CD4-positive, alpha-beta T cell treated with Interleukin-17A for 1 hour (primary cell): ENCODE measurements at places on chromosomes 5 and 9.

DNA sequence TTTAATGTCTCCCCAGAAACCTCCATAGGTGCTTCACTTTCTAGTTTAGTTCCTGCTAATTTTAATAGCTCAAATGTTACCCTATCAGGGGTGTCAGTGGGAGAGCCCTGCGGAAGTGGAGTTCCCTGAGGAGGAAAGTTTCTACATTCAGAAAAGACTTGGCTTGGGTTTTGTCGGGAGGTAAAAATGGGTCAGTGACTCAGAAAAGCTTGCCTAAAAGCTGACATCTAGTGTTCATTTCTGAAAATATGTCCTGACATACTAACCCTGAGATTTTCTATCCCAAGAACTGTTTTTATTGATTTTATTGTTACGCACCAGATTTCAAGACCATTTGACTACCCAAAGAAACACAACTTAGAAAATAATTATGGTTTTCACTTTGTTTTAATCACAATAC, 40.9 kb upstream of the GLDC start:
- peak; percentile 11 for DNase-seq

DNA sequence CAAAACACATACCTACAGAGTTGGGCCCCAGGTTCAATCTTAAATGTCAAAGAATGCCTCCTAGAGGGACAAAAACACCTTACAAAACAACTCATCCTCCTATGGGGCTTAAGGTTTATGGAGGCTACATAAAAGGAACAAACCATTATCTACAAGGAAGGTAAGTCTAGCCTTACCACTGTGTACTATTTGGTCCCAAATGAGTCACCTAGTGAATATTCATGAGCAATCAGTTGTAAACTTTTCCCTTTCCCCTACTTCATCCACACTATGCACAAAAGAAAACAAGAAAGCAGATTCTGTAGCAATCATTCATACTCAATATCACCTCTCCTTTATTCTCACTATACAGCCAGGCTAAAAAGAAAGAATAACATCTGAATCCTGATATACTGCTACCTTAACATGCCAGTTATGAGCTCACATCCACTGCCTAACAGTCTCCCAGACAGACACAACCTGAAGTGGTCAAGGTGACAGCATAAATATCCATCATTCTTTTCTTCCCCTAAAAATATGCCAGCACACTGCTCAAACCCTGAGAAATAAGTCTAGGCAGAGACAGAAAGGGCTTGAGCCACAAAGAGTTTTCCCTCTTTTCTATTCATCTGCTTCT, 6.2 kb downstream of the OXCT1 start:
- no peak for DNase-seq

DNA sequence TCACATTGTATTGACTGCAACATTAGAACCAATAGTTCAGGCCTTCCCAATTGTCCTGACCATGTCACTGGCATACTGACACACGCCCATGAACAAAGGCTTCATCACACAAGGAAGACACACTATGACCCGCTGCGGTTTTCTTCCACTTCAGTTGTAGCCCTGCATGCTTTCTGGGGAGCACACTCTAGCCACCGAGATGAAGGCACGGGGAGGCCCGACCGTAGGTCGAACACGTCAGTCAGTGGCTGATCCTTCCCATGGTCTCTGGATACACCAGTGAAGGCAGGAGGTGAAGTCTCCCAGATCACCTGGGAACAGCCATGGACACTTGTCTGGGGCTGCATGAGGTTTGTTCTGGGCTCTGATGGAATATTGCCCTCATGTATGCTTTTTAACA, 224.7 kb downstream of the FSTL4 start:
- no peak for DNase-seq

GRCh38 chr5:74631081-74631953, 9.2 kb downstream of the ENC1 start:
- DNase-seq = peak; percentile 49

DNA sequence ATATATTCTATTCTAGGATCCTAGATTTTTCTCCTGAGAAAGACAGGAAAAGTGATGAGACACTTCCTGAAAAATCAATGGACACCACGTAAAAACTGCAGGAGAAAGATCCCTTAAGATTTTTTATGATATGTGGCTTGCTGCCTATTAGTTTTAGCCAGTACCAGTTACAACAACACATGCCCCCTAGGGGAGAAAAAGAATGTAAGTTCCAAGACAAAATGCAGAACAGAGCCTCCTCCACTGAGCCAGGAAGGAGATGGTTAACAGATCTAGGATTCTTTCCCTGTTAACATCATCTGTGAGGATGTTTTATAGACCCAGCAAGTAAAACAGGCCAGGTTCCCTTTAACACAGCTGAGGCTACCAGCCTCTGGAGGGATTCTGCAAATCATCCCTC, 574.7 kb downstream of the TLE4 start:
- no peak for DNase-seq

DNA sequence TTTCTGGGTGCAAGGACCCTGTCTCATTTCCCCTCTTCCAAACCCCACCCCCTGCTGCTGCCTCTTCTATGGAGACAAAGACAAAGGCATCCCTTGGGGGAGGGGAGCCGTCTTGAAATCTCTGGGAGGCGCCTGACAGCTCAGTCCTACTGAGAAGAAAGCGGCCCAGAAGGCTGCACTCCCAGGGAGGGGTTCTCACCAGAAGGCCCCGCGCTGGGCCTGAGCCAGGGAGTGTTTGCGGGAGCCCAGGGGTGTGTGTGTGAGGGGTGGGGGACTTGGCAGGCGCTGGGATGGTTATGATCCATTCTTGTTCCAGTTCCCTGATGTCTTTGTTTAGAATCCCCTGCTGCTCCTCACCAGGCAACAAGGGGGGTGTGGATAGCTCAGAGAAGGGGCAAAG, 45.7 kb upstream of the ALDH1B1 start:
- DNase-seq = no peak

DNA sequence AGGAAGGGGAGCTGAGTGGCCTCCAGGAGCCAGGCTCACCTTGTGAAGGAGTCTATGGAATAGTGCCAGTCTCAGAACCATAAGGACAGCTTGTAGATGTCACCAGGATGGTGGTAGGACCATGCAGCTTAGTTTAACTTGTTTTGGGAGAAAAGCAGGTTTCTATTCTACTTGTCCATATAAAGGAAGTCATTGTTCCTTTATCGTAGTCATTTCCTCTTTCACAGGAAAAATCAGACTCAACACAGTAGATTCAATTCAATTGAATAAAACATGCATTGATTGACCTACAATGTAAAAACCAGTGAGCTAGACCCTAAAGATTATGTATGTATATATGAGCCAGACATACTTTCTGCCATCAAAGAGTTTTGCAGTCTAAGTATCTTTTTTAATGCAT, 53.3 kb downstream of the MEGF10 start:
- no peak for DNase-seq

DNA sequence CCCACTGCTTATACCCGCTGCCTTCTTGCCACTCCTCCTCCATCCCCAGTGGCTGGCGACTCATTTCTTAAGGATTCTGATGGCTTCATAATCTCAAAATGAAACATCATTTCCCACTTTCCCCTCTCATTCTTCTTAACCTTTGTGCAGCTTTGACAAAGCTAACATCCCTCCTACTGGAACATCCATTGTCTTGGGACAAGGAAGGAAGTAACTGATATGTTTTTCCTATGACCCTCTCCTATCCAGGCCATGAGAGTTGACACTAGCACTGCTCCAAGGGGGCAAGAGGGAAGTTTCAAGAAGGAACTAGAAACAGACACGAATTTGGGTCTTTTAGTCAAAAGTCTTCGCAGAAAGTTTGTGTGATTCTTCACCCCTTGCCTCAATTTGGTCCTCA, 71.7 kb upstream of the SNX2 start:
- no peak for DNase-seq

GRCh38 chr9:755454-756381, 85.8 kb upstream of the DMRT1 start:
- no peak for DNase-seq

DNA sequence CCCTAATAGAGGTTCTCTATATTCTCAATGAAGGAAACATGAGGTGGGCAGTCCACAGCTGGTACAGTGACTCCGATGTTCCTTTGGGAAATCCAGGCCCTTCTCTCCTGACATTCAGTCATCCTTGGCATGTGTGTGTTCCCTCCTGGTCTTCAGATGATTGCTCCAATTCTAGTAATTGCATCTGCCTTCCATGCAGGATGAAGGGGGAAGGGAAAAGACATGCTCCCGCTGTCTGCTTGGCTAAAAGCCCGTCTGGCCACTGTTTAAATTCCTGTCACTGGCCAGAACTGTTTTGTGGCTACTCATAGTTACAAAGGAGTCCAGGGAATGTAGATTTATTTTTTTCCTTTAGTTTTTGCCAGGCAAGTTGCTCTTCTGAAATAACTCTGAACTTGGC, 65.0 kb downstream of the MAST4 start:
- DNase-seq = no peak

DNA sequence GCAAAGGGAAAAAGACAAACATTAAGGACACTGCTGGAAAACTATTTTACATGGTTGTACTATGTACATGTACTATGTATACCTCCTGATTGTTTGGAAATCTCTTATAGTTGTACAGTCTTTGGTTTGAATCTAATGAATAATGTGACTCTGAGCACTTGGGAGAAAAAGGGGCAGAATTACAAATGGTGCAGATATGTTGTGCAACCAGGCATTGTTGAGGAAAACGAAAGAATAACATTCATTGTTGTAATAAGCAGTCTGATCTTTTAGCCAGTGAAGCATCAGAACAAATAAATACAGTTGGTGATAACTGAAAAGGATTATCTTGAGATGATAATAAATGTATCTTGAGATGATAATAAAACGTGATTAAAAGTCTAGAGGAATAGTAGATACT, 87.2 kb downstream of the CSNK1G3 start:
- no peak for DNase-seq

- DNase-seq = no peak
Observed at GRCh38 chr9:14007190-14007769, 306.7 kb downstream of the NFIB start.

- DNase-seq = no peak
Observed at GRCh38 chr9:90953200-90953599, 151.6 kb downstream of the SYK start.

- DNase-seq = no peak
Observed at GRCh38 chr9:100441911-100442361, 15.0 kb downstream of the MSANTD3 start.

DNA sequence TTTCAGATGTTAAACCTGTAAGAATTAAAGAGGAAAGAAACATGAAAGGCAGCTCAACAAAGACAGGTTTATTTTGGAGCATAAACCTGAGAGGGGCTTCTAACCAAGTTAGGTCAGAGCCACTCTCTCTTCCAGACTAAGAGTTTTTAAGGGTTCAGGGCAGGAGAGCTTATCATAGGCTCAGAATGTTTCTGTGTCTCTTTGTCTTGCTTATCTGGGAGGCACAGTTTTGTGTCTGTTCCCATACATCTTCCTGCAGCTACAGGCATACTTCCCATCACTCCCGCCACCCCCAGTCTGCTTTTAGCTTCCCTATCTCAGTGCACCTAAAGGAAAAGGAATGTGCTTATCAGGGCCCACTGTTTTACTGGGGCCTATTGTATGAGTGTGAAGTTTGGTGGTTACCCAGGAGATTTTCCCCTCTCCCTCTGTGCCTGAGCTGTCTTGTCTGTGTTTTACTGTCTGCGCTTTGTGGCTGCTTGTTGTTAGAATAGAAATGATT, 21.9 kb downstream of the CD14 start:
- no peak for DNase-seq

DNA sequence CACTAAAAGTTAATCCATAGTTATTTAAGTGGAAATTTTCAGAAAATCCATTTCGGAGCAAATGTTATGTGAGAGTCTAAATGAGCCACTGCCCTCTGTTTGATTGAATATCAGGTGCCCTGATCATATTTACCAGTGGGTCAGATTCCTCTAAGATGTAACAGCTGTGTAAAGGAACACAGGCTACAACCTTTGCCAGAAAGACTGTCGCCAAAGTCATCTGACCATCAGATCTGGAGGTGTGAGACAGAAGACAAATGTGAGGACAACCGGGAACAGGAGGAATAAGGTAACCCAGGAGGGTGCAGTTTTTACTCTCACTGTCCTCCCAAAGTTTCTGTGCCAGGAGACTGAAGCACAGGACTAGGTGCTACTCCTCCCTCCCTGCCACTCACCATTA, 90.8 kb downstream of the CAAP1 start:
- no peak for DNase-seq

DNA sequence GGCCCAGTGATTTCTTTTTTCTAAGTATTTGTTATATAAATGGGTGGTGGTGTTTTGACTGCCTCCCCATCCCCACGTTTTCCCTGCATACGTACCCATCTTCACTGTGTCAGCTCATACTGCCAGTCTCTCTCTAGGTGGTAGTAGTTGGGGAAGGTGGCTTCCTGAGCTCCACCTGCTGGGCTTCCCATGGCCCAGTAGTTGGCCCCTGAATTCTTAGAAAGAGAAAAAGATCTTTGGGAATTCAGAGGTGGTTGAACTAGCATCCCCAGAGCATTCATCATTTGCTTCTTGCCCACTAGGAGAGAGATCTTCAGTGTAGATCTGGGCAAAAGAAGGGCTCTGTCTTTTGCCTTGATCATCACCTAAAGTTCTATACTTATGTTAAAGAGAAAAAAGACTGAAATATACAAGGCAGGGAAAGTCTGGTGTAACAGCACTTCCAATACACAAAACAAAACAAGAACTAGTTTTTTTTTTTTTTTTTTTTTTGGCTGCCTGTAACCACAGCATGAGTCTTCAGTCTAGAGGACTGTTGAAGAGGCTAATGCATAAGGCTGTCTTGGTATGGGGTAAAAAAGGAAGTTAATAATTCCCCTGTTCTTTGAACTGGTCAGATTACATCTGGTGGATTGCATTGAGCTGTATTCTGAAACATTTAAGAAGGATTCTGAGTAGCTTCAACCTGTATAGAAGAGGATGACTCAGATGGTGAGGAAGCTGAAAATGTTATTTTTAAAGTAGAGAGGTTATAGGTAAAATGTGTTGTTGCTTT, 128.7 kb downstream of the ATG10 start:
- DNase-seq = no peak

- no peak for DNase-seq
Observed at GRCh38 chr5:33807771-33808170, 84.0 kb downstream of the ADAMTS12 start.

DNA sequence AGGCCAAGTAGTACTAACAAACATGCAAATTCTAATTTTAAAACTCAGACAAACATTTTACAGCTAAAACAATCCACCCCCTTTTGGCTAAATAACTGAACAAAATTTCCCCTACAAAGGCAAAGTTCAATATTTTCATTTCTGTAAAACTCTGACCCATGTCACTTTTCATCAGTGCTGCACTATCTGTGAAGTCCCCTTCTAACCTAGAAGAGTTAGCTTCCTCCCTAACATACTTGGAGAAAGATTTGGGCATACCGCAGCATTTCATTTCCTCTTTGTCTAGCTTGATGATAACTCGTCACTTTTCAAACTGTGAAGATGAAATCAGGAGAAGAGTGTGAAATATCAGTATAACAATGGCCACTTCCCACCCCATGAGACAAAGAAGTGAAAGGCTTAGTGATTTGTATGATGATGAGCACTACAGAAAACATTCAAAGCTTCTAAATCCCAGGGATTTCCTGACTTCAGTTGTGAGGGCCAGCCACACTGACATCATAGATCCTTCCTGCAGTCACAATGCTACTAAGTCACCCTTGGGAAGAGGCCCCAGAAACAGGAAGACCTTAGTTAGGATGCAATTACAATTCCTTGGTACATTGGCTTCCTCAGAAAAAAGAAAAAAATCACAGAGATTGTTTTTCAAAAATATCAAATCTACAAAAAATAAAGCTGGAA, at the start of gene FAM81B:
FAM81B (plus strand) TSS at position 555 of the 681 bp plus-strand sequence; CDS start at position 579, 24 bp downstream.
- no peak for DNase-seq

GRCh38 chr5:123699571-123699970, 187.6 kb downstream of the CSNK1G3 start:
- DNase-seq = no peak

GRCh38 chr9:113057193-113057592, 669 bp upstream of the ZFP37 start:
- peak; percentile 12 for DNase-seq

GRCh38 chr5:160792281-160792680, 59.7 kb downstream of the ATP10B start:
- no peak for DNase-seq
